ENCODE measurements at places on chromosomes 4 and X. TPM values are rescaled to one million over a fixed set of nuclear protein-coding genes. Genes with fewer than 3 reads are reported as not detected.

CENPI gene
- total RNA-seq = 0.25 TPM

BRS3 gene
- total RNA-seq = not detected

GRCh38 chr4:8352368-8353157 lies 83.0 kb downstream of the HTRA3 start:
- DNase-seq = no peak
- H3K36me3 ChIP-seq = no peaks in the 10 kb centered on the region
- no peaks in the 10 kb centered on the region for H3K4me1 ChIP-seq

- no peaks in the 10 kb centered on the region for H3K36me3 ChIP-seq
- no peaks in the 10 kb centered on the region for H3K27me3 ChIP-seq
- no peak overlapping the region for H3K4me3 ChIP-seq
- no peak overlapping the region for H3K27ac ChIP-seq
- no peaks in the 10 kb centered on the region for H3K4me1 ChIP-seq
- DNase-seq = no peak
Observed at GRCh38 chrX:133594156-133594555, 178.9 kb upstream of the GPC4 start.

FAM184B gene
- not detected for total RNA-seq

PRPS2 gene
- 13.1 TPM for total RNA-seq

DNA sequence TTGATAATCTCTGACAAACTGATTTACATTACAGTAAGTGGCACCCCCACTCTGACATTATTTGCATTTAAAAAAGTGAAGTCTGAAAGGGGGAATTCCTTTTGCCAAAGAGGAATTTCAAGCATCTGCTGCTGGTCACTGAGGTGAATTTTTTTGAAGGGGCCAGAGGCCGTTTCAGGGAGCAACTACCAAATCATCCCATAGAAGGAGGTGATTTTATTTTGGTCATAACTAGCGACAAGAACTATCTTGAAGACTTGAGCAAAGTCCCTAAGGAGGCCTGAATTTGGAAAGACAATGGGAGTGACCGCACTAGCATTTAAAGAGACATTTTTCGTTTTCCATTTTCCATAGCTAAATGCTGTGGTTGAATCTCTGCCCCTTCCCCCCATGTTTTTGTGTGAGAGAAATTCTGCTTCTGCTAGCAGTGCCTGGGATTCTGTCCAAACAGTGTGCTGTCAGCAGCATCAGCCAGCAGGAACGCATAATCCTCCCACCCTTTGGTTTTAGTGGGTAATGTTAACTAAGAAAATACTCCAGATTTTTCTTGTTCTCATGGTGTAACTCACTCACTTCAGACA lies 110.1 kb upstream of the MED14 start:
- H3K4me1 ChIP-seq = no peaks in the 10 kb centered on the region
- no peak for DNase-seq
- H3K27ac ChIP-seq = no peak overlapping the region
- no peak overlapping the region for H3K4me3 ChIP-seq

DNA sequence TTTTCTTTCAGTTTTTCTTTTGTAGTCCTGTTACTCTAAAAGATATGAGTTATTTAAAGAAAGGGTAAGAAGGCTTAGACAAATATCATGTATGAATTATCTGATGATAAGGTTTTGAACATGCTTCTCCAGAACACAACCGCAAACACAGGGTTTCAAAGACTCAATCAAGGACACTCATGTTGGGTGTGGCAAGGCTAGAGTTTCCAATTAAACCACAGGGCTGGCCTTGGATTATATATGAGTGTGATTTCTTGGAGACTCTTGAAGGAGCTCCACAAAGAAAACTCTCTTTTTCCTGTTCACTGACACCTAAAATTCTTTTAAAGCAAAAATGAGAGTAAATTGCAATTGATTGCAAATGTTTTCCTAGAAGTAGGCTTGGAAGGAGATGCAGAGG lies 110.1 kb upstream of the PDLIM3 start:
- H3K4me1 ChIP-seq = no peaks in the 10 kb centered on the region
- no peak overlapping the region for H3K4me3 ChIP-seq
- DNase-seq = no peak
- peaks cover 62% of the 10 kb centered on the region for H3K36me3 ChIP-seq

Data from liver (tissue), 10 donors.